Mammary epithelial cell (primary cell): ENCODE measurements at places on chromosomes 6 and 20.
A peak's percentile ranks its signal among the peaks of the same experiment; 100 is the strongest.

DNA sequence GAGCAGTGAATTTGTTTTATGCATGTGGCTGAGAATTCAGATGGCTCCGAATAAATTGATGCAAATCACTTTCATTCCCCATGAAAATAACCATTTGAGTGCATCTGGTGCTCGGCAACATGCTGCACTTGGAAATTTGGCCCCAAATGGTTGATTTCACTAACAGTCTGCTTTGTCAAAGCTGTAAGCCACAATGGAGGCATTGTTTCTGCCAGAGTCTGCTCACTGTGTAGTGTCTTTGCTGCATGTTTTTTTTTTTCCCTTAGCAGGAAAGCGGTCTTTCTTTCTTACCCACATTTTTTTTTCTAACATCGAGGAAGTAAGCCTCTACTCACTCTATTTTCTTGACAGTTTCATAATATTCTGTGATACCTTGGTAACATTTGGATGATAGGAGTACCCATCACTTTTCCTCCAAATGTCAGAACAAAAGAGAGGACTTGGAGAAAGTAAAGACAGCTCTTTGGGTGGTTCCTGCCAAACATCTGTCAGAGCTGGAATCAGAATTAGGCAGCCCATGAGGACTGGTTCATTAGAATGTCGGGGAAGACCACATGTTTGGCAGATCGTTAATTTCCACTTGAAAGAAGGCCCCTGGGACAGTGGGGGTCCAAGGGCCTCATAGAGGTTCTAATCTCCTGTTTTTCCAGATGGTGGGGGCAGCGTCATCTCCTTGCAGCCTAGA, 149.5 kb downstream of the DOK5 start:
- DNase-seq, result no peak

DNA sequence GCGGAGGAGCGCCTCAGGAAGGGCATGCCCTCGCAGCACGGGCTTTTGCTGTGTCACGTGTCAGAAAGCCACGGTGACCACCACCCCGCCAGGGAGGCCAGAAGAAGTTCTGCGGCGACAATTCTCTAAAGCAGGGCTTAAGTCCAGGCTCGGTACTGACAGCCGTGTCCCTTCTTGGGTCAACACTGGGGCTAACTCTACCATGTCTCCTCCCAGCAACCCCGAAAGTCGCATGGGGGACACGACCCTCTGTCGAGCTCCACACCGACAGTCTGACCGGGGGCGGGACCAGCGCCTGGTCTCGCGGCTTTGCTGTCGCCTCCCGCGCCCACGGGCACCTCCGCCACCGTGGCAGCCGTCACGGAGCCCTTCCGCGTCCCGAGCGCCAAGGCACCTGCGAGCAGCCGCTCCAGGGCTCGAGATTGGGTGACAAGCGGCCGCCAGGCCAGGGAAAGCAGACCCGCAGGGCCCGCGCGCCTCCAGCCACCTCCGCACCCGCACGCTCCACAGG, 534 bp downstream of the NANP start:
- peak; percentile 26 for DNase-seq

DNA sequence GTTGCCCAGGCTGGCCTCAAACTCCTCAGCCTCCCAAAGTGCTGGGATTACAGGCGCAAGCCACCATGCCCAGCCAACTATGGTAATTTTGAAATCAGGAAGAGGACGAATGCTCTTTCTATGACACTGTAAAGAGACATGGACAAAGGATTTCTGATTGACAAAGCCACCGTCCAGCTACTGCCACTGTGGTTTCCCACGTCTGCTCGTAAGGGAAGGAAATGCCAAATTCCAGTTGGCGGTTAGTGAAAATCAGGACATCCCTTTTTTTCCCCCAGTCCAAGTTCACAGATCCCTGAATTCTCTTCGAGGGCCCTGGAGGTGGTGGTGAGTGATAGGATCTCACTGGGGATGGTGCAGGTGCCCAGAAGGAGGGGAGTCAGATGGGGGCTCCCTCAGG, 31.2 kb downstream of the SNAI1 start:
- no peak for DNase-seq

- peak; percentile 44 for DNase-seq
Measured at GRCh38 chr6:94144807-94145206, 725.4 kb upstream of the EPHA7 start.

GRCh38 chr20:25376236-25376635, 14.4 kb downstream of the ABHD12 start:
- no peak for DNase-seq

- no peak for DNase-seq
Measured at GRCh38 chr6:89398762-89399525, 13.1 kb downstream of the RRAGD start.

DNA sequence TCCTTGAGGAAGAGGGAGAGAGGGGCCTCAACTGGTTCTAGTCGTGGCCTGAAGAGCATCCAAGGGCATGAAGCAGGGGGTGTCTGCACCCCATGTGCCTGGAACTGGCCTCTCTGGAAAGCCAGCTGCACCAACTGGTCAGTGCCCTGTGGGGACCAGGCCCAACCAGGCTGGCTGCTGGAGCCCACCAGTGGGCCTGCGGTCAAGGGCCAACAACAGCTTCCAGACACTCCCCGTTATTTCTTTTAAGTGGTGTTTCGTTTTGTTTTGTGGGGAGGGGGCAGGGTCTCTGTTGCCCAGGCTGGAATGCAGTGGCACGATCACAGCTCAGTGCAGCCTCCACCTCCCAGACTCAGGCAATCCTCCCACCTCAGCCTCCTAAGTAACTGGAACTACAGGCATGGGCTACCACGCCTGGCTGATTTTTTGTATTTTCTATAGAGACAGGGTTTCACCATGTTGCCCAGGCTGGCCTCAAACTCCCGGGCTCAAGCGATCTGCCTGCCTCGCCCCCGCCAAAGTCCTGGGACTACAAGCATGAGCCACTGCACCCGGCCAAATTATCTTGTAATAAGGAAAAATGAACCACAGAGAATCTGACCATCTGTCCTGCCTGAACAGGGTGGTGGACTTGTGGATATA, 11.9 kb upstream of the C20orf144 start:
- no peak for DNase-seq

- no peak for DNase-seq
Measured at GRCh38 chr20:37336369-37337207, 9.4 kb upstream of the SRC start.

DNA sequence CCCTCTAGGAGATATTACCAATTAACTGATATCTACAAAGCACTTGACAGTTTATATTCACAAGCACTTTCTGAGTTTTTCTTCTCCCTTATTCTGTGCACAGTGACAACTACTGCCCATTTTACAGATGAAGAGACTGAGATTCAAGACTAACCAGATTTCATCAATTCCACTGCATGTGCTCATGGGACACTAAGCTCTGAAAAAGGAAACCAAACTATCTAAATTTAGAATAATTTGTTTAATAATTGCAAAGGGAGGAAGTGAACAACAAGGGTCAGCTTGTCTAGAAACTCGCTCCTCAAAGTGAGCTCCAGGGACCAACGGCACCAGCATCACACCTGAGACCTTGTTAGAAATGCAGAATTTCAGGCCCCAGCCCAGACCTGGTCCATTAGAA, 50.8 kb upstream of the MYLIP start:
- DNase-seq, result no peak

GRCh38 chr6:159037756-159038290, 7.0 kb downstream of the TAGAP start:
- peak; percentile 17 for DNase-seq

DNA sequence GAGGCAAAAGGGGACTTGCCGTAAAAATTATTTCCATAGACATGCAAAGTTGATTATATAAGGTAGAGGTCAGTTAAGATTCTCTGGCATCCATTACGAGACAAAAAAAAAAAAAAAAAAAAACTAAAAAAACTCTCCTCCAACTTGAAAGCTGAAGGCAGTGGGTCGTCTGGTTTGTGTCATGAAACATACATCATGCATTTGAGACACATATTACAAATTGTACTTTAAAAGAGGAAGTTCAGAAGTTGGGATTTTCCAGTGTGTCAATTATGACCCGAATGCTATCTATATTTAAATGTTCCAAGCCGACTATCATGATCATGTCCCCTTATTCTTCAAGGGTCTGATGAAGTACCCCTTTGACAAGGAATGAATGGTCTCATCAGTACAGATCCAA, 125.1 kb downstream of the ZNF217 start:
- no peak for DNase-seq

- no peak for DNase-seq
Measured at GRCh38 chr6:109255946-109256640, 126.2 kb downstream of the CD164 start.

DNA sequence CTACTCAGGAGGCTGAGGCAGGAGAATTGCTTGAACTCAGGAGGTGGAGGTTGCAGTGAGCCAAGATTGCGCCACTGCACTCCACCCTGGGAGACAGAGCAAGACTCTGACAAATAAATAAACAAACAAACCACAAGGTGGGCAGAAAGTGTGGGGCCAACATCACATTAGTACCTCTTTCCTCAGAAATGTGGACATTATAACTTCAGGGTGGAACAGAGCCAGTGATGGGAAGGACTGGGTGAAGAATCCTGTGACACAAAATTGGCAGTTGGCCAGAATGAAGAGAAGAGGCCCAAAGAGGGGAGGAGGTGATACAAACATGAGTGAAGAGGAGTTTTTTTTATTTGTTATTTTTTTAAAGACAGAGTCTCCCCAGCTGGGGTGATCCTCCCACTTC, 50.6 kb downstream of the NUP153 start:
- peak; percentile 1 for DNase-seq

DNA sequence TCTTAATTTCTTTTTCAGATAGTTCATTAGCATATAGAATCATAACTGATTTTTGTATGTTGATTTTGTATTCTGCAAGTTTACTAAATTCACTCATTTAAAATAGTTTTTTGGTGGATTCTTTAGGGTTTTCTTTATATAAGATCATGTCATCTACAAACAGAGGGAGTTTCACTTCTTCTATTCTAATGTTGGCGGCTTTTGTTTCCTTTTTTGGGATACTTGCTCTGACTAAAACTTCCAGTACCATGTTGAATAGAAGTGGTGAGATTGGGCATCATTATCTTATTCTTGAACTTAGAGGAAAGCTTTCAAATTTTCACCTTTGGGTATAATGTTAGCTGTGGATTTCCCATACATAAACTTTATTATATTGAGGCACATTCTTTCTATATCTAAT, 296.9 kb downstream of the BCKDHB start:
- no peak for DNase-seq

DNA sequence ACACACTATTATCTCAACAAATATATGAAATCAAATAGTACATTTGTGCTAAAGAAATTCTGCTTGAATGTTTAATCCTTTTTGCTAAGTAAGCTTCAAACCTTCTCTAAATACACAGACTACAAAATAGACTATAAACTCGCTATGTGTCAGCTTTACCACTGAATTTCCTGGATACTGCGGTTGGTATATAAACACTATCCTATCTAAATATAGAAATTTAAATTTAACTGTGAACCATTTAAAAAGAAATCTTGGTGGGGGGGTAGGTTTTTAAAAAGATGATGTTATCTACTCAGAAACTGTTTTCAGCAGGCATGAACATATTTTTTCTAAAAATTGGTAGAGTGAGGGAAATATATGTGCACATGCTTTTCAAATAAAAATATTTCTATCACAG, 306.5 kb upstream of the RUNX2 start:
- no peak for DNase-seq

GRCh38 chr6:22819209-22819608, 249.8 kb downstream of the HDGFL1 start:
- DNase-seq, result peak; percentile 24

DNA sequence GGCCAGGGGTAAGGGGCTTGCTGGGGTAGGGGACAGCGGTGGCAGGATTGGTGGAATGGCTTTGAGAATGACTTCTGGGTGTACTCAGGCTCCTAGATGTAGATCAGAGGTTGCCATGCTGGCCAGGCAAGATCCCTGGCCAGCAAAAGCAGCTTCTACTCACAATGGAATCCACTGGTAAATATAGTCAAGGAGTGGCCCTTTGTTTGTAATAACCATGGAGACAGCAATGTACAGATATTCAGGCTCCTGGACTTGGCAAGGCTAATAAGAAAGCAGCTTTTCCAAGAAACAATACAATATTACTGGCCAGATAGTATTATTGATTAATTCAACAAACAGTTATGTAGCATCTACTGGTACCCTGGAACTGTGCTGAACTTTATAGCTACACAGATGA, 37.9 kb downstream of the CDH26 start:
- no peak for DNase-seq

- DNase-seq, result no peak
Measured at GRCh38 chr20:51831866-51832265, 29.5 kb upstream of the SALL4 start.

GRCh38 chr6:217048-217659, 75.1 kb upstream of the DUSP22 start:
- no peak for DNase-seq

DNA sequence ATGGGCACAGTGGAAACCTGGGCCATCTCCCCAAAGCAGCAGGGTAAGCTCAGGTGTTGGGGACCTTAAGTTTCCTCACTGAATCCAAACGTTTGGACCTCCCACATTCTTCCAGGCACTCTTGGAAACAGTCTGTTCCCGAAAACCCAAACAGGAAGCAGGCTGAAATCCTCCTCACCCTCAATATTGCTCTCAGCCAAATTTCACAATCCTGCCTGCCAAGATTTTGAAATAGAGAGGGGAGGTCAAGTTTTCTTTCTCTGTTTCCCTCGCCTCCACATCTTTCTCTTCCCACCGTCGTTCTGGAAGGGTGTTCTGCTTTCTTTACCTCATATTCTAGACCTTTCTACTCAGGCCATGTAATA, 392.0 kb upstream of the SASH1 start:
- peak; percentile 47 for DNase-seq

DNA sequence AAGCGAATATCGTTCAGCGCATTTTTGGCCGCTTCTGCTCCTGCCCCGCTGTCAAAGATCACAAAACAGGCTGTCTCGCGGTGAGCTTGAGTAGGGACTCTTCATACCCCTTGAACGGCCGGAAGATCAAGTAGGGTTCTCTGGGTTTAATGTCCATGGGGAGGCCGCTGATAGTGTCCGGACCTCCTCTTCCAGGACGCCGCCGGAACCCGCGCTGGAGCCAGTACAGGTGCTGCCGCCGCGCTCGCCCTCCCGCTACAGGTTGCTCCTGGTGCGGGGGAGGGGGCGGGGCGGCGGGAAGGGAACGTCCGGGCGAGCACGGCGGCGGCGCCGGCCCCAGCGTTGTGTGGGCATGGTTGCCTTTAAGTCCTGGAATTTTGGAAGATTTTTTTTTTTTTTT, 67.4 kb downstream of the KHDC1L start:
- no peak for DNase-seq

DNA sequence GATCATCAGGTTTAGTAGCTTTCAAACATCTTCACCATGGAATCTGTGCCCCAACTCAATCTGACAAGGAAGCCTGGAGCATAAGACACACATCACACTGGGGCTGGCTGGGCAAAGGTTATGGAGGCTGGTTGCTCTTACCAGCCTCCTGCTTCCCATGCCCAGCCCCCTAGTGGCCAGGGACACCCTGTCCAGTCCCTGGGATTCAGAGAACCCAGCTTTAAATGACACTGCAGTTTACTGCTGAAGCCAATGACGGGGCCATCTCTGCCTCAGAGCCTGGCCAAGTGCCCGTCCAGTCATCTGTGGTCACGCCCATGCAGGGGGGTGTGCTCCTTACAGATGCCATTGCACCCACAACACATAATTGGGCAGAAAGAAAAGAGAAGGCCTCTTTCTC, 272.9 kb downstream of the SMOC2 start:
- no peak for DNase-seq
